ENCODE measurements at places on chromosomes 5 and 9. TPM values are rescaled to one million over a fixed set of nuclear protein-coding genes. Genes with fewer than 3 reads are reported as not detected.

Gene KIF4B
- 0.01 TPM for polyA plus RNA-seq

Gene LCN9
- not detected for polyA plus RNA-seq

Gene COL27A1
- polyA plus RNA-seq = 117 TPM

Gene CCL28
- polyA plus RNA-seq = 5.2 TPM

DNA sequence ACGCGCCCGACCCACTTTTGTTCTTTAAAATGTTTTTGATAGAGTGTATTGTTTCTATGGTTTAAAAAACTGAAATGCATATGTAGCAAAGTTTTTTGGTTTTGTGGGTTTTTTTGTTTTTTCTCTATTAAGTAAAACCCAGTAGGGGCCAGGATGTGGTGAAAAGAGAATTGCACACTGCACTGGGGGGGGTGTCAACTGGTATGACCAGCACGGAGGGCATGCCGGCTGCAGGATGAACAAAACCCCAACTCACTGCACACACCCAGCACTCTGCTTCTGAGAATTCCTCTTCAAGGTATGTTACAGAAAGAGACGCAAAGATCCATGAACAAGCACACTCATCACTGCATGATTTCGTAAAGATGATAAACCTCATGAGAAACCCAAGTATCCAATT, 75.0 kb downstream of the STK10 start:
- peaks cover 12% of the 10 kb centered on the region for H3K4me1 ChIP-seq
- DNase-seq = no peak

DNA sequence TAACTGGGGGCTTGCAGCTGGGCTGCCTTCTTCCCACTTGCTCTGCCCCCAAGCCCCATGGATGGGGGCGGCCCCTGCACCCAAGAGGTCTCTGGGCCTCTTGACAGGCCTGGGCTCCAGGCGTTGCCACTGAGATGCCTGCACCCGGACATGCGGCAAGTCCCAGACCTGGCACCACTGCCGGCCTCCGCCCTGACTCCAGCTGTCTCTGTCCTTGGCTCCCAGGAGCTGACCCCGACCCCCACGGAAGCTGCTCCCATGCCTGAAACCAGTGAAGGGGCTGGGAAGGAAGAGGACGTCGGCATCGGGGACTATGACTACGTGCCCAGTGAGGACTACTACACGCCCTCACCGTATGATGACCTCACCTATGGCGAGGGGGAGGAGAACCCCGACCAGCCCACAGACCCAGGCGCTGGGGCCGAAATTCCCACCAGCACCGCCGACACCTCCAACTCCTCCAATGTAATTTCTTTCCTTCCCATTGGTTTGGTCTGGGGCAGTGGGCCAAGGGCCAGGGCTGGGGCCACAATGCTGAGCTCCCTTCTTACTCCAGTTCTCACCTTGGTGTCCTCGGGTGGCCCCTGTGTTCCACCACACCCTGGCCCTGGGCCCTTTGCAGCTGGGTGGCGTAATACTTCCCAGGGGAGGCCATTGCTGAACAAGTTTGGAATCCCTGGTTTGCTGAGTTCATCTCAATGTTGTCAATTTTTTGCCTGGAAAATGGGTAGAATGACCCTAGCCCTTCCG, 88.6 kb downstream of the COL5A1 start:
- DNase-seq = no peak
- no peaks in the 10 kb centered on the region for H3K27me3 ChIP-seq
- H3K4me3 ChIP-seq = no peak overlapping the region

- DNase-seq = peak; percentile 55
- no peaks in the 10 kb centered on the region for H3K36me3 ChIP-seq
- no peak overlapping the region for H3K4me3 ChIP-seq
- H3K27ac ChIP-seq = no peak overlapping the region
- no peaks in the 10 kb centered on the region for H3K27me3 ChIP-seq
Observed at GRCh38 chr5:122959740-122960445, 76.6 kb downstream of the PPIC start.

DNA sequence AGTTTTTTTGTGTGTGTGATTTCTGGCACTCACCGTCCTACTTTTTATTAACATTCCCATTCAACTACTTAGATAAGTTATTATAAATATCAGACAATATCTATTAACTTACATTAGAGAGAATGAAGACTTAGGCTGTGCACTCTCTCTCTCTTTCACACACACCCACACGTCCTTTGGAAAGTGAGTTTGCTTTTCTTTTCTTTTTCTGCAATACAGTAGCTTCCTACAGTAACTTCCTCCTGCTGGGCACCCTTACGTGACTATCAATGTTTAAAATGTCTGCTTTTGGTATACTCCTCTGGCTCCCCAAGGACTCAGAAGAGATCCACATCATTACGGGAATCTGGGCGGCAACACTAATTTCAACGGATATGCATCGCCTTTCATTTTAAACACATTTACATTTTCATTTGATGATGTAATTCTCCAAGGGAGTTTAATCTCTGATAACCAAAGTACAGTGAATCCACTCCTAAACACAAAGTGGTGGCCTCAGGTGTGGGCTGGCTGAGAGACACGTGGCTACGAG, 179.5 kb downstream of the MAPKAP1 start:
- H3K36me3 ChIP-seq = no peaks in the 10 kb centered on the region
- no peak overlapping the region for H3K4me3 ChIP-seq
- H3K4me1 ChIP-seq = peaks cover 2% of the 10 kb centered on the region
- H3K27me3 ChIP-seq = no peaks in the 10 kb centered on the region
- no peak overlapping the region for H3K27ac ChIP-seq
- DNase-seq = no peak

GRCh38 chr9:90847971-90848370, 46.4 kb downstream of the SYK start:
- H3K27me3 ChIP-seq = no peaks in the 10 kb centered on the region
- peaks cover 49% of the 10 kb centered on the region for H3K36me3 ChIP-seq
- no peak overlapping the region for H3K27ac ChIP-seq
- H3K4me3 ChIP-seq = no peak overlapping the region
- DNase-seq = no peak

DNA sequence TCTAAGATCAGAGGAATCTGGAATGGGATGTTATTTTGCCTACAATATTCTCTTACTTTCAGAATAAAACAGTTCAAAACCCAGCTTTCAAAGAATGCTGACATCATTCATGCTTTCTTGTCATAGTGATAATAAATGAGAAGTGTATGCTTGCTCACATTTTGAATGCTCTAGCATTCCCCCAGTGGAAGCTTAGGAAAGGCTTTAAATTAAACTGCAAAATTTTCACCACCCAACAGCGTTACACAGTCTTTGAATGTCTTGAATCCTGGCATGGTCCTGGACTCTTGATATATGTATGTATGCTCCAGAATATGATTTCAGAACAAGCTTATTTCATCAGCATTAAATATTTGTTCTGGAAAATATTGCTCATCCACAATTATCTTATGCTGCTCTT, 964.3 kb upstream of the NUDT12 start:
- no peak for DNase-seq
- no peak overlapping the region for H3K4me3 ChIP-seq
- no peaks in the 10 kb centered on the region for H3K27me3 ChIP-seq
- H3K36me3 ChIP-seq = no peaks in the 10 kb centered on the region
- no peak overlapping the region for H3K27ac ChIP-seq

GRCh38 chr5:157068339-157068738, 9.4 kb upstream of the HAVCR1 start:
- DNase-seq = no peak
- no peaks in the 10 kb centered on the region for H3K36me3 ChIP-seq
- peaks cover 22% of the 10 kb centered on the region for H3K4me1 ChIP-seq
- no peak overlapping the region for H3K4me3 ChIP-seq

GRCh38 chr9:25994605-25995004, 316.4 kb upstream of the TUSC1 start:
- H3K4me1 ChIP-seq = no peaks in the 10 kb centered on the region
- no peaks in the 10 kb centered on the region for H3K36me3 ChIP-seq
- no peaks in the 10 kb centered on the region for H3K27me3 ChIP-seq
- H3K4me3 ChIP-seq = no peak overlapping the region

- H3K27me3 ChIP-seq = no peaks in the 10 kb centered on the region
- DNase-seq = peak; percentile 61
- no peak overlapping the region for H3K4me3 ChIP-seq
- peak overlapping the region; percentile 48 for H3K27ac ChIP-seq
- no peaks in the 10 kb centered on the region for H3K36me3 ChIP-seq
Observed at GRCh38 chr5:149776361-149777305, 46.5 kb downstream of the PPARGC1B start.

- no peak overlapping the region for H3K4me3 ChIP-seq
- H3K36me3 ChIP-seq = no peaks in the 10 kb centered on the region
- no peak for DNase-seq
Observed at GRCh38 chr5:159849437-159850083, 66.7 kb upstream of the ADRA1B start.

Data from large intestine (tissue), 12 donors.